Suprapubic skin (tissue), 4 donors: ENCODE measurements at places on chromosomes 3 and 15. TPM values are rescaled to one million over a fixed set of nuclear protein-coding genes. Genes with fewer than 3 reads are reported as not detected.

DNA sequence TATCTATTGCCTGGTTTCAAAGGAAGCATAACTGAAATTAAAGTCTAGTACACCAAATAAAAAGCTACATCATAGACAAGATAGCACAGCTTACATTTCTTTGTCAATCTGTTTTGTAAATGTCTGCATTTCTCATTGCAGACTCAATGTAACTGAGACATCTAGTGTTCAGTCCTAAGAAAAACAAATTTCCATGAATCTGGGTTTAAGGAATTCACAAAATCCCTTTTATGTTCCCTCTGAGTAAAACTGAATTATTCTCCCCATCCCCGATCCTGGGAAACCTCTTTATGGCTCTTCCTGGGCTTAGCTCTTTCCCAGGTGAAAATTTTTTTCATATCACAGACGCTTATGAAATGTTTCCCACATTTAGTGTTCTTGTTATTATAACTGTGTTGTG is 21.6 kb upstream of the RASA2 start:
- no peaks in the 10 kb centered on the region for H3K36me3 ChIP-seq
- no peak for DNase-seq
- no peak overlapping the region for H3K27ac ChIP-seq
- H3K4me3 ChIP-seq = no peak overlapping the region
- no peaks in the 10 kb centered on the region for H3K27me3 ChIP-seq

- no peaks in the 10 kb centered on the region for H3K27me3 ChIP-seq
- H3K4me1 ChIP-seq = no peaks in the 10 kb centered on the region
- H3K4me3 ChIP-seq = no peak overlapping the region
- no peak for DNase-seq
Measured at GRCh38 chr3:77404871-77405270, 365.0 kb downstream of the ROBO2 start.

DNA sequence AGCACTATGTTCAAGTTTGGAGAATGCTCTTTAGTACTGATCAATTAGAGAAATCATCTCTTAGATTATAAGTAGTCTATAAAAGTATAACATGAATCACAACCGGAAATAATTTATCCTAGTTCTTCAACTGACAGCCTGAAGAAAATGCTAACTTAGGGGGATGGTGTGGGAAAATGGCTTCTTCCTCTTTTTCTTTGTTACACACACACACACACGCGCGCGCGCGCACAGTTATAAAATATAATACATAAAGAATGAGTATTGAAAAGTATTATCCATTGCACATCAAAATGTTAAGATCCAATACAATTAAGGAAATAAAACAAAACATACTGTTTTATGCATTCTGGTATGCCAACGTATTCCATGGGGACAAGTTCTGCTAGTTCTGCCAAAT is 11.2 kb upstream of the GTF2A2 start:
- no peak overlapping the region for H3K4me3 ChIP-seq
- H3K27ac ChIP-seq = no peak overlapping the region
- H3K4me1 ChIP-seq = no peaks in the 10 kb centered on the region
- DNase-seq = no peak

The FAM107A gene
- 18.1 TPM for total RNA-seq

The PP2D1 gene
- total RNA-seq = not detected

The TRH gene
- not detected for total RNA-seq
